Articular chondrocyte of knee joint (primary cell): ENCODE measurements at places on chromosomes 13 and 19. TPM values are rescaled to one million over a fixed set of nuclear protein-coding genes. Genes with fewer than 3 reads are reported as not detected.

SYNE4 gene
- total RNA-seq, result 0.13 TPM in 1 of 2 replicates, not detected in the other

PSG7 gene
- not detected in 2 replicates for total RNA-seq

RUBCNL gene
- total RNA-seq, result 11.1 and 17.6 TPM in 2 replicates

KCNJ14 gene
- 0.65 TPM in 2 replicates for total RNA-seq

SIGLEC12 gene
- total RNA-seq, result not detected in 2 replicates

DPF1 gene
- 0.86 and 1.4 TPM in 2 replicates for total RNA-seq

POSTN gene
- 98.8 and 358 TPM in 2 replicates for total RNA-seq

VSIG10L gene
- 0.52 and 0.97 TPM in 2 replicates for total RNA-seq

GIPR gene
- total RNA-seq, result 1.3 and 1.4 TPM in 2 replicates

IL17D gene
- 4.1 and 6.4 TPM in 2 replicates for total RNA-seq

PROZ gene
- not detected in 2 replicates for total RNA-seq

GRAMD1A gene
- 23.9 and 27.3 TPM in 2 replicates for total RNA-seq

ZNF888 gene
- total RNA-seq, result 3.9 and 6.2 TPM in 2 replicates

ZNF541 gene
- 0.11 and 0.13 TPM in 2 replicates for total RNA-seq

CATSPERD gene
- total RNA-seq, result not detected in 2 replicates

AMER2 gene
- not detected in 2 replicates for total RNA-seq

SLC25A41 gene
- total RNA-seq, result 0.11 TPM in 1 of 2 replicates, not detected in the other

PLEKHJ1 gene
- total RNA-seq, result 22.7 TPM in 2 replicates

A1BG gene
- 0.65 and 1.5 TPM in 2 replicates for total RNA-seq

RASGRP4 gene
- total RNA-seq, result not detected in 2 replicates

ZNF382 gene
- 7.7 and 13.5 TPM in 2 replicates for total RNA-seq

KCNN1 gene
- total RNA-seq, result not detected in 2 replicates

FUT6 gene
- not detected in 2 replicates for total RNA-seq

HCN2 gene
- 0.76 and 0.91 TPM in 2 replicates for total RNA-seq

KLHL1 gene
- not detected in 2 replicates for total RNA-seq

CEACAM7 gene
- total RNA-seq, result not detected in 2 replicates

CYP4F11 gene
- total RNA-seq, result under 0.01 and 0.13 TPM in 2 replicates

LACC1 gene
- 12.6 and 13.6 TPM in 2 replicates for total RNA-seq

KIR3DL2 gene
- not detected in 2 replicates for total RNA-seq

CCDC61 gene
- total RNA-seq, result 3.9 and 4.3 TPM in 2 replicates

TTC9B gene
- not detected in 2 replicates for total RNA-seq

MTIF3 gene
- total RNA-seq, result 52.1 and 52.9 TPM in 2 replicates

ZNF66 gene
- total RNA-seq, result 4.2 and 4.6 TPM in 2 replicates
